Progenitor cell of endocrine pancreas (in vitro differentiated cells): ENCODE measurements at places on chromosomes 4 and X.
A peak's percentile ranks its signal among the peaks of the same experiment; 100 is the strongest.

DNA sequence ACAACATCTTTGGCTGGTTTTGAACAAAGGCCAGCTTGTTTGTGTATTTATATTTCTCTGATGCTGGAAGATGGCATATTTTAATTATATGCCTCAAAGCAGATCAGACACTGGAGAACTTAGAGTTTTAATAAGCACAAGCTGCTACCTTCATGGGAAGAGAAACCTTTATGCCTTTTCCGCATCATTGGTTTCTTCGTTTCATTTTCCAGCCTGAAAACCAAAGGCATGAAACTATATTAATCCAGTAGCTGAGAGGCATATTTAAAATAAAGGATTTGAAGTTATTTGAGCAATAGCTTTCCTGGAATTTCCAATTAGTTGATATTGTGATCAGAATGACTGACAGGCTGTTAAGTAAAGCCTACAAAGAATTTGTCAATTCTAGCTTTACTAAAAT, 141.0 kb downstream of the ARHGAP24 start:
- no peaks in the 10 kb centered on the region for H3K36me3 ChIP-seq
- no peaks in the 10 kb centered on the region for H3K4me1 ChIP-seq
- H3K27me3 ChIP-seq = no peaks in the 10 kb centered on the region
- no peak overlapping the region for H3K27ac ChIP-seq
- DNase-seq = no peak

GRCh38 chrX:152847281-152847680, 16.4 kb downstream of the NSDHL start:
- H3K36me3 ChIP-seq = peaks cover 14% of the 10 kb centered on the region
- H3K27me3 ChIP-seq = no peaks in the 10 kb centered on the region
- H3K4me1 ChIP-seq = no peaks in the 10 kb centered on the region
- H3K27ac ChIP-seq = no peak overlapping the region

- H3K36me3 ChIP-seq = no peaks in the 10 kb centered on the region
- no peaks in the 10 kb centered on the region for H3K4me1 ChIP-seq
- peak; percentile 38 for DNase-seq
- peak overlapping the region; percentile 4 for H3K27ac ChIP-seq
- peaks cover 22% of the 10 kb centered on the region for H3K27me3 ChIP-seq
Measured at GRCh38 chrX:150547375-150548115, 20.9 kb upstream of the MTM1 start.

DNA sequence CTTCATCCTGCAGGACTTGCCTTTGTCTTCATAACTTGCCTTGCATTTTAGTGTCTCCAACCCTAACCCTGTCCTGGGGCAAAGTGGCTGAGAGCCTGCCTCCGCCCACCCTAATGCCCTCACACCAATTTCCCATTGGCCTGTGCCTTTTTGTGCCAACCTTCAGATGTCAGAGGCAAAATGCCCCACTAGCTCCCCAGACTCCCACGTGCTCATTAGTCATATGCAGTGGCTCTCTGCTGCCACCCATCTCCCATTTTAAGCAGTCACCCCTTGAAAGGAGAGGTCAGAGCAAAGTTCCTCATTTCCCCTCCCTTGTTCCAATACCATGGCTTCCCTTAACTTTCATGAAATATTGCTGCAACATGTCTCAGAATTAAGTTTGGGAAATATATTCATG, 74.8 kb upstream of the PASD1 start:
- DNase-seq = no peak
- H3K36me3 ChIP-seq = no peaks in the 10 kb centered on the region
- no peaks in the 10 kb centered on the region for H3K4me1 ChIP-seq
- H3K4me3 ChIP-seq = no peak overlapping the region
- H3K27me3 ChIP-seq = no peaks in the 10 kb centered on the region

DNA sequence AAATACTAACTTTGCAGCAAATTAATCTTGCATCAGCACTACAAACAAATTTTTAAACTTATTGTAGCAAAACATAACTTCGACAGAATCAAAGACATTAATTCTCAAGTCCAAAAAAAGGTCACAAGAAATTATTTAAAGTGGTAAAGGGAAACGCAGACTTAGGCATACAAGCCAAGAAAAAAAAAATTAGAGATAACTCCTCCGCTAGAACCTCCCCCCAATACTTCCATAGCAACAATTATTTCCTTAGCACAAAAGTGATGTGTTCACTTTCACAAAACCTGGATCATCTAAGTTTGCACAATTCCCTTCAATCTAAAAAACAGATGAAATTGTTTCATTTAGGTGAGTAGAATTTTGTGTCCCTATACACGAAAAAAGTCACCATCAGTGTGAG, 1.1 kb downstream of the LRBA start:
- peak overlapping the region; percentile 99 for H3K4me3 ChIP-seq
- peak overlapping the region; percentile 99 for H3K27ac ChIP-seq
- no peaks in the 10 kb centered on the region for H3K27me3 ChIP-seq
- H3K4me1 ChIP-seq = peaks cover 27% of the 10 kb centered on the region

GRCh38 chrX:20515841-20516461, 249.2 kb upstream of the RPS6KA3 start:
- no peak for DNase-seq
- no peaks in the 10 kb centered on the region for H3K36me3 ChIP-seq
- no peak overlapping the region for H3K27ac ChIP-seq
- no peak overlapping the region for H3K4me3 ChIP-seq
- peaks cover 11% of the 10 kb centered on the region for H3K4me1 ChIP-seq

DNA sequence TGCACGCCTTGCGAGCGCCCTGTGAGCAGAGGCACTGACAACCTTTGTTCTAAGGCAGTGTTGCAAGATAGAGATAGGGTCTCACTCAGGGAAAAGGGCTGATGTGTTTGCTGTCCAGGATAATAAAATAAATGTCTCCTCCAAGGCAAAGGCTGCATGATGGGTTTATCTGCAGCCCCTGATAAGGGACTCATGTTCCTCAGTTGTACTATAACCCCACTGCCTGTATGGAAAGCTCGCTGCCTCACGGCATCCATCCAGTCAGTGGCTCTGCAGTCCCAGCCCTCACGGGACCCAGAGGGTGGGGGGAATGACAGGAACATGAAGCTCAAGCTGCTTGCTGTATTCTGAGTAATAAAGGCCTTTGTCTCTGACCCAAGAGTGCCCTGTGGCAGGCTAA, 22.6 kb downstream of the BCLAF3 start:
- H3K36me3 ChIP-seq = peaks cover 13% of the 10 kb centered on the region
- H3K27me3 ChIP-seq = no peaks in the 10 kb centered on the region
- peaks cover 22% of the 10 kb centered on the region for H3K4me1 ChIP-seq
- no peak overlapping the region for H3K4me3 ChIP-seq

DNA sequence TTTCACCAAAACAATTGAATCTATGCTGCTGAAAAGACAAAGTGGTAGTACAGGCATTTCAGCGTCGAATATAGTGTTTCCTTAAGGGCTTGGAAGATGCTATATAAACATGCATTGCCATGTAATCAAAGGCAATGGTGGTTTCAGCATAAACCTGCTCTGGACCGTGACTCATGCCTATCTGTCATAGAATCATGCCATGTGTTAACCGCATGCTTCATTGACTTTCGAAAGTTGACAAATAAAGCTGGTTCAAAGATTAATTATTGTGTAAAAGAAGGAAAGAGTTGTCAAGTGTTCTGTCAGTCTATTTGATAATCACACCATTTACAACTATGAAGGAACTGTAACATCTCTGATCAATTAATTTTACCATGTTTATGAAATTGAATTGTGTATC, 83.2 kb downstream of the FUNDC1 start:
- no peaks in the 10 kb centered on the region for H3K4me1 ChIP-seq
- no peak overlapping the region for H3K27ac ChIP-seq
- DNase-seq = no peak
- no peaks in the 10 kb centered on the region for H3K36me3 ChIP-seq
- H3K27me3 ChIP-seq = no peaks in the 10 kb centered on the region

- H3K4me3 ChIP-seq = no peak overlapping the region
- DNase-seq = no peak
Measured at GRCh38 chrX:150293311-150294013, 69.7 kb upstream of the MAMLD1 start.

GRCh38 chrX:14963447-14964236, 90.4 kb downstream of the MOSPD2 start:
- DNase-seq = no peak
- H3K27me3 ChIP-seq = no peaks in the 10 kb centered on the region
- H3K27ac ChIP-seq = no peak overlapping the region
- no peak overlapping the region for H3K4me3 ChIP-seq

DNA sequence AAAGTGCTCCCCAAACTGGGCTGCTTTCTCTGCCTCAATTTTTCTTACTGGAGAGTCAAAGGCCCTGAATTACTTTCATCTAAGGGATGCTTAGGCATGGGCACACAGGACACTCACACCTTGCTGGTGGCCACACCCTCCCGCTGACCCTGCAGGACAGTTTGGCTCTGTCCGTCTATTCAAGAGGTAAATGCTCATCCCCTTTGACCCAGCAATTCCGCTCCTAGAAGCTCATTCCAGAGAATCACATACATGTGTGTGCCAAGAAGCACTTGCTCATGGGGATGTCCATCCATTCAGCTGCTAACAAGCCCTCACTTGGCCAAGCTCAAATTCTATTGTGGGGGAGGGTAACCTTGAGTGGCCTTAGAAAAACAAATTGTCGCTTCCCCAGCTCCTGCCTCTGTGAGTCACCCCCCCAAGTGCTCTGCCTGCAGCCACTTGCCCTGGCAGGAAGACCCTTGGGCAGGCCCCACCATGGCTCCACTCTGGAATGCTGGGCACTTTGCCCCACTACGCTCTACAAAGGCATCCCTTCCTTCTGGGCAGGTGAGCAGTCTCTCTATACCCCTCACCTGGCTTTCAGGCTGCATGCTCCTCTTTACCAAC, 54.5 kb downstream of the HTRA3 start:
- H3K36me3 ChIP-seq = no peaks in the 10 kb centered on the region
- no peak overlapping the region for H3K27ac ChIP-seq

DNA sequence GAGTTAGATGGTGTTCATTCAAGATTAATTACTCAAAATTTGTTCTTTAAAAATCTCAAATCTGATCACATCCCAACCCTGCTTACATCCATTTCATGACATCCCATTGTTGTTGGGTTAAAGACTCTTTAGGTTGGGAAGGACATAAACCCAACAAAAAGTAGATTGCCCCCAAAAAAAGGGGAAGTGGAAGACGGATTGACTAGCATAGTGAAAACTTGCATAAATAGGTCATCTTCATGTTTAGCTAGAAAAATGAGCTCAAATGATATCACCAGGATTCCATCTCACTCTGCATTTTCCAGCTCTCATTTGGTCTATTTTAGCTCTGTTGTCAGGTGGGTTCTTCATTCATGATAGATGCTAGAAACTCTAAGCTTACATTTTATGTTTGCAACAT, 18.5 kb upstream of the TET2 start:
- no peaks in the 10 kb centered on the region for H3K36me3 ChIP-seq
- H3K4me1 ChIP-seq = no peaks in the 10 kb centered on the region
- H3K27ac ChIP-seq = no peak overlapping the region
- DNase-seq = no peak

DNA sequence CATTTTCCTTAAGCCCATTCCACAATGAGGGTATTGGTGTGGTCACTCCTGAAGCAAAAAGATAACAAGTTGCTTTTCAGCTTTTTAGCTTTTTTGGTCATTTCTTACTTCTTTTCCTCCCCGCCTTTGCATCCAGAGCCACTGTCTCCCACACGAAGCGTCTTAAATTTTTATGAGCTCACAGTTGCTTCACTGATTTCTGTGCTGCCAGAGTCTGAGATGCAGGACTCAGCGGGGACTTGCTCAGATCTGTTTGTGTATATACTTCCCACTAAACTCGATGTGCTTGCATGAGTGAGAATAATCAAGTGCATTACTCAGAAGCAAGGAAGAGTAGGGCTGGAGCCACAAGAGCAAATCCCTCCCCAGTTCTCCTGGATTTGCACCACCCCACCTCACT, 80.2 kb upstream of the FHL1 start:
- DNase-seq = no peak
- H3K4me3 ChIP-seq = no peak overlapping the region
- H3K4me1 ChIP-seq = no peaks in the 10 kb centered on the region
